ENCODE measurements at places on chromosomes 13 and 19. TPM values are rescaled to one million over a fixed set of nuclear protein-coding genes. Genes with fewer than 3 reads are reported as not detected.

WTIP gene
- total RNA-seq, result 38.0 TPM

C19orf38 gene
- total RNA-seq, result 2.7 TPM

BRCA2 gene
- total RNA-seq, result 11.5 TPM

DPF1 gene
- 4.2 TPM for total RNA-seq

Measured in uterus (tissue), 4 donors.